Type B pancreatic cell (in vitro differentiated cells): ENCODE measurements at places on chromosomes 13 and 19. TPM values are rescaled to one million over a fixed set of nuclear protein-coding genes. Genes with fewer than 3 reads are reported as not detected.

GRCh38 chr13:79149210-79149609, 256.8 kb downstream of the RBM26 start:
- DNase-seq, result no peak
- H3K36me3 ChIP-seq, result no peaks in the 10 kb centered on the region
- H3K27ac ChIP-seq, result no peak overlapping the region

GRCh38 chr13:85508683-85509329, 290.4 kb downstream of the SLITRK6 start:
- DNase-seq, result no peak
- H3K4me1 ChIP-seq, result peaks cover 10% of the 10 kb centered on the region
- H3K27ac ChIP-seq, result no peak overlapping the region
- H3K27me3 ChIP-seq, result no peaks in the 10 kb centered on the region

- H3K4me1 ChIP-seq, result peaks cover 75% of the 10 kb centered on the region
- H3K27me3 ChIP-seq, result no peaks in the 10 kb centered on the region
- H3K36me3 ChIP-seq, result no peaks in the 10 kb centered on the region
- peak overlapping the region; percentile 50 for H3K27ac ChIP-seq
Measured at GRCh38 chr19:15283141-15283883, 49.0 kb downstream of the BRD4 start.

The FFAR1 gene
- total RNA-seq, result 2.1 and 2.7 TPM in 2 replicates

The EDDM13 gene
- total RNA-seq, result not detected in 2 replicates

GRCh38 chr13:83882606-83882959, 309 bp upstream of the SLITRK1 start:
- H3K36me3 ChIP-seq, result no peaks in the 10 kb centered on the region
- H3K27me3 ChIP-seq, result peaks cover 77% of the 10 kb centered on the region
- no peak overlapping the region for H3K27ac ChIP-seq
- no peak for DNase-seq

GRCh38 chr13:44155422-44156293, 218.0 kb upstream of the SERP2 start:
- no peak for DNase-seq
- peak overlapping the region; percentile 45 for H3K4me3 ChIP-seq
- H3K27me3 ChIP-seq, result no peaks in the 10 kb centered on the region
- H3K4me1 ChIP-seq, result peaks cover 15% of the 10 kb centered on the region
- peak overlapping the region; percentile 17 for H3K27ac ChIP-seq
